ENCODE measurements at places on chromosomes 5 and 9. TPM values are rescaled to one million over a fixed set of nuclear protein-coding genes. Genes with fewer than 3 reads are reported as not detected.

PCDHAC1 gene
- total RNA-seq = 5.8 TPM

BTNL9 gene
- total RNA-seq = not detected

INSL4 gene
- total RNA-seq = not detected

HAVCR1 gene
- total RNA-seq = not detected

TEK gene
- total RNA-seq = 2.7 TPM

KIF4B gene
- total RNA-seq = not detected

PRDM9 gene
- not detected for total RNA-seq

- no peak for DNase-seq
These were observed 148.7 kb downstream of the RFK start for GRCh38 chr9:76245518-76245917.

DNA sequence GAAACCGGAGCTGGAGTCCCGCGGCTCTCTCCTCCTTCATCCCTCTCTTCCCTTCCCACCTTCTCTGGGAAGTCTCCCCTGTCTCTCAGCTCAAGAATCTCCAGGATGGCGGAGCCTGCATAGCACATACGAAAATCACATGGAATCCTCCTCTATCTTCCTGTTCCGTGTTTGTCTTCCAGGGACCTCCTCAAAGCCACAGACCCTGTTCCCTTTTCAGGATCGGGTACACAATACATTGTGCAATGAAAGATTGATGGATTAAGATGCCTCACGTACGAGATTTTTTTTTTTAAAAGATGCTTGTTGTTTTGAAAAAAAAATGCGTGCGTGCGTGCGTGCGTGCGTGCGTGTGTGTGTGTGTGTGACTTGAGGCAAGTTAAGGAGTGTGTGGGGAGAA, 46.6 kb upstream of the OLFM1 start:
- DNase-seq = no peak

- DNase-seq = no peak
These were observed 2118.6 kb upstream of the C9orf72 start for GRCh38 chr9:29691758-29692407.

DNA sequence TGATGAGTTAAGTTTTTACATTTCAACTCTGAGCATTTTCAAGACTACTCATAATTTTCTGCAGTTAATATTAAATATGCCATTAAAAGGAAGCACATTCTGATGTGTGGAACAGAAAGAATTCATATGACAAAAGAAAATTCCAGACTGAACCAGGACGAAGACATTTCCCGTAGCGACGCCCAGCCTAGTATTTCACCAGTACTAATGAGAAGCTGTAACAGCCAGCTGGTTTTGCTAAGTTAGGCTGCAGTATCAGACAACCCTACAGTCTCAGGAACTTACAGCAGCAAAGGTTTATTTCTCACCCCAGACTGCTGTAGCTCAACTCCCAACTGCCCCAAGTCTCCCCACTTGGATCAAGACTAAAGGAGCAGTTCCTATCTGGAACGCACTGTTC, 91.6 kb downstream of the TMEM174 start:
- no peak for DNase-seq

DNA sequence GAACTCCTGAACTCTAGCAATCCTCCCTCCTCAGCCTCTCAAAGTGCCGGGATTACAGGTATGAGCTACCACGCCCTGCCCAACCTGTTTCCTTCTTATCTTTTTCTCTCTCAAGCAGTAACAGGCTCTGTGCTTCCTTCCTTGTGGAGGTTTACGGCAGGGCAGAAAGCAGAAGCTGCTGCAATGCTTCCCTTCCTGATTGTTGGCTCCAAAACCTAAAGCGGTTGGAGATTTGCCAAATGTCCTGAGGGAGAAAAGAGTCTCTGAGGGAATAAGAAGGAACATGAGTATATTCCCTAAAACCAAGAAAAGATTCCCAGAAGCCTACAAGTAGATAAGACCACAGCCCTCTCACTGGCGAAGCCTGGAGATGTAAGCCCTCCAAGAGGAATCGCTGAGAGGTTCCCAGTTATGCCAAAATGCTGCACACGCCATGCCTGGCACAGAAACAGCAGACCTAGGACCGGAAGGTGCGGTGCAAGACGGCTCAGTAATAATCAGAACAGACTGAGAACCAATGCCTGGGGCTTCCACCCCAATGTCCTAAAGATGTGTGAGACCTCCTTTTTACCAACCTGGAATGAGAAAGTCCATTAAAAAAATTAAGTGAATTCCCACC, 73.2 kb downstream of the APTX start:
- DNase-seq = no peak

DNA sequence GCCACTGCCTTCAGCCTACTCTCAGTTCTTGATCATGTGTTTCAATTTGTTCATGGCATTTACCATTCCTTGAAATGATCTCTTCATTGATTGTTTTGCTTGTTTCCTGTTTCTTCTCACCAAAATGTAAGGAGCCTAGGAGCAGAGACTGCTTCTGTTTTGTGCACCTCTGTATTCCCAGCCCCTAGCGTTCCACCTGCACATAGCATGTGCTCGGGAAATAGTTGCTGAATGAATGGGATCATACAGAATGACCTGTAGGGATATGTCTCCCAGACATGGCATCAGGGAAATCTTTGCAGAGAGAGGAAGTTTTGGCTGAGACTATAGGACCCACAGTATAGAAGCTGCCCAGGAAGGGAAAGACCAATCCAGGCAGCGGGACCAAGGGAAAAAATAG, 6.2 kb upstream of the CERCAM start:
- no peak for DNase-seq

GRCh38 chr5:25091921-25092320, 447.1 kb upstream of the CDH10 start:
- DNase-seq = no peak

- no peak for DNase-seq
These were observed 44.5 kb upstream of the CDH6 start for GRCh38 chr5:31148959-31149475.

GRCh38 chr9:97567182-97567893, 65.8 kb downstream of the TSTD2 start:
- no peak for DNase-seq

DNA sequence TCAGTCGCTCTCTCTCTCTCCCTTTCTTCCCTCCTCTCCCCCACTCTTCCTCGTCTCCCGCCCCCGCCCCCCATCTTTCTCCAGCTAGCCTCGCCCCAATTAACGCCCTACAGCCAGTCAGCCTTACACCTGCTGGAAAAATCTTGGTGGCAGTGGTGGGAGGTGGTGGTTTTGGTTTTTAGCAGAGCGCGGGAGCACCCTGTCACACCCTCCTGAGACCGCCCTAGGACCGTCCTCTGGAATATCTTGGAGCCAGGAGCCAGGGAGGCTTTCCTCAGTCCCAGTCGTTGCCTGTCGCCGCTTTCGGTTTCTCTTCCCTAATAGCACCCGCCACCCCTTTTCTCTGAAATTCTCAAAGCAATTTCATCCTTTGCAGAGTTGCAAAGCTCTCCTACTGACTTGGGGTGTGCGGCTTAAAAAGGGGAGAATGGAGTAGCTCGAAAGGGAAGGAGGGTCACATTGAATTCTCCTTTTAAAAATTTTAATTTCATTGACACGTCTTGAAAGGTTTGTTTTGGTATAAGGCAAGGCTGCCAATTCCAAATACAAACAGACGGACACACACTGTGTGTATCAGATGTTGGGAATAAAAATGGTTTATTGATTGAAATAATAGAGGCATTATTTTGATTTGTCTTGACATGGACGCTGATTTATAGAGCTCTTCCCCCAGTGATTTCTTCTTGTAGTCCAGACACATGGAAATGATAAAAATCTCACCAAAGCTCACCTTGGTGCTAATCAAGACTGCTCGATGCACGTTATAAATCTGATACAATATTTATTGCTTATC, 301.3 kb downstream of the PARP8 start:
- no peak for DNase-seq

DNA sequence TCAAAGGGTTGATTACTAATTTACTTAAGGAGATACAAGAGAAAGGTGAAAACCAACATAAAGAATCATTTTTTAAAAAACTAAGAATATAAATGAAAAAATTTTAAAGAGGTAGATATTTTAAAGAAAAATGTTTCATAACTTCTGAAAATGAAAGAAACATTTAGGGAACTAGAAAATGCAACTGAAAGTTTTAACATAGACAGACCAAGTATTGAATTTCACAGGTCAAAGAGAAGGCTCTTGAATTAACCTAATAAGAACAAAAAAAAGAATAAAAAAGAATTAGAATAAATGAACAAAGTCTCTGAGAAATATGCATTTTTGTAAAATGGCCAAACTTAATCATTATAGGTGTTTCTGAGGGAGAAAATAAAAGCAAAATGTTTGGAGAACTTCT, 16.1 kb upstream of the FAM174A start:
- DNase-seq = no peak

- DNase-seq = no peak
These were observed 132.9 kb downstream of the PALM2AKAP2 start for GRCh38 chr9:109912726-109913460.

- DNase-seq = no peak
These were observed 76.7 kb downstream of the ARSB start for GRCh38 chr5:78908173-78909061.

DNA sequence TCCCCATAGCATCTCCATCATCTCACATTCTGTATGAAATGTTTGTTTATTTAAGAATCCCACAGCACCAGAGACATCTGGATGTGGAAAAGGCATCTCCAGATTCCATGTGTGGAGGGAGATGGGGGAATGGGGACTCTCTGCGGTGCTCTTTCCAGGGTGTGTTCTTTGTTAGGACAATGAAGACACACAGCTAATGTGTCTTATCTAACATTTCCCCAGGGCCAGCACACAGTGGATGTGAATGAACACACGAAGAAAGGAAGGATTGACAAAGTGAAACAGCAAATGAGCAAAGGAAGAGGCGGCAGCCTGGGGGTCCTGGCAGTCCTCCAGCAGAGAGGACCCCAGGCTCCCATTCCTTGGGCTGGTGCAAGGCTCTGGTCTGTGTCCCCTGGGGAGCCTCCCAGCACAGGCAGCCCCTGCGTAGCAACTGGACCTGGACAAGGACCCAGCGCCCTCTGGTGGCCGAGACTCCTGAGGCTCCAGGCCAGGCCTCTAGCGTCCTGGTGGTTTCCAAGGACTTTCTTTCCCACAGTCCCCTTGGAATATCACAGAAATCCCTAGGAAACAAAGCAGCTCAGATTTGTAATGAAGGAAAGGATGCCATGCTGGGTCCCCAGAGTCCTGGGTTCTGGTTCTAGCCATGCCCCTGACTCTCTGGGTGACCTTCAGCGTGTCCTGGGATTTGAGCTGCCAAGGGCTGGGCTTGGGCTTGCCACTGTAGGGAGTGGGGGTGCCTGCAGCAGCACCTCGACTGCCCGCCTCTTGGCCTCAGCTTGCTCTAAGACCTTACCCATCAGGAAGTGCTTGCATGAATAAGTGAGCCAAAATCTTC, 3.5 kb upstream of the PDLIM7 start:
- DNase-seq = no peak

- DNase-seq = no peak
These were observed 812 bp downstream of the CACFD1 start for GRCh38 chr9:133460405-133461175.

DNA sequence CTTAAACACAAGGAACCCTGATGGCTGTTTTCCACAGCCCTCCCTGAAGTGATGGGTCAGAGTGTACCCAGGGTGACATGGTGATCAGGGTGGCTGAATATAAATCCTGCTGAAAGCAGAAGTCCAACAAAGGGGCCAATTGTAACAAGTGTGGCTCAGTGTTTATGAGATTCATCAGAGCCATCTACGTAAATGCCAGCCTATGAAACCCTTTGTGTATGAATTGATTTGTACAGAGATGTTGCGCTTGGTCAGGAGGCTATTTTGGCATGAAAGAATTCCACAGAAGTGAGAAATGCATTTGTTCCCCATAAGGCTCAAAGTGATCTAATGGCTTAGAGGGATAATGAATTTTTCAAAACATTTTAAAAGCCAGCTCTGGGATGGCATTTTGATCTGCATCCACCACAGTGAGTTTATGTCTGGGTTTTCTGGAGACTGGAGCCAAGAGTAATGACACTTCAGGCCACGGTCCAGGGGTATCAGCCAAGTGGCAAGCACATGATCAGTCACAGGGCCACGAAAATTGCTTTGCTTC, 12.4 kb downstream of the PRUNE2 start:
- no peak for DNase-seq

DNA sequence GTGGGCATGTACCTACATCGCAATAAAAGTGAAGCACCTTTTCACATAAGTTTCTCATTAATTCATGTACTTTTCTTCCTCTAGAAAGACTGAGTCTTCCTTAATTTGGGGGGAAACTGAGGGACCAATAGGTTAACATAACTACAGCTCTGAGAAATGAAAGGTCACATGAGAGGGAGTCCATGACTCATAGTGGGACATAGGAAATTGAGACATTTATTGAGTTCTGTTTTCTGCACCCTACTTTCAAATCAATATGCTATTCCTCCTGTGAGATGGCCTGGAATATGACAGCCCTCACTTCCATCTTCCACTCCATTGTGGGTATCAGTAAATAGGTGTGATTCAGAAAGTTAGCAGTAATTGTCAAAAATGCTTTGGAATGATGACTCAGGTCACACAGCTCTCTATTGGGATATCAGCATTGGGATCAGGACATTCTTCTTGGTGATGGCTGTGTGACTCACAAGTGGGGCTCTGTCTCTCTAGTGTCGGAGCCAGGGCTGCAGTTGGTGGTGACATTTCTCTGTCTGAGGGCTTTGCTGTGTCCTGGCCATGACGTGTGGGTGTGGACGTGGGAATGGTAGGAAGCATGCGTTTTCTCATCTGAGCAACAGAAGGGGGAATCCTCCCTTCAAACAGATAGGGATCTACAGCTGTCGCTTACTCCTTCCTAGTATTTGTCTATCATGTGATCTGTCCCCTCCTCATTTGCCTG, 125.0 kb downstream of the TRIO start:
- DNase-seq = no peak

DNA sequence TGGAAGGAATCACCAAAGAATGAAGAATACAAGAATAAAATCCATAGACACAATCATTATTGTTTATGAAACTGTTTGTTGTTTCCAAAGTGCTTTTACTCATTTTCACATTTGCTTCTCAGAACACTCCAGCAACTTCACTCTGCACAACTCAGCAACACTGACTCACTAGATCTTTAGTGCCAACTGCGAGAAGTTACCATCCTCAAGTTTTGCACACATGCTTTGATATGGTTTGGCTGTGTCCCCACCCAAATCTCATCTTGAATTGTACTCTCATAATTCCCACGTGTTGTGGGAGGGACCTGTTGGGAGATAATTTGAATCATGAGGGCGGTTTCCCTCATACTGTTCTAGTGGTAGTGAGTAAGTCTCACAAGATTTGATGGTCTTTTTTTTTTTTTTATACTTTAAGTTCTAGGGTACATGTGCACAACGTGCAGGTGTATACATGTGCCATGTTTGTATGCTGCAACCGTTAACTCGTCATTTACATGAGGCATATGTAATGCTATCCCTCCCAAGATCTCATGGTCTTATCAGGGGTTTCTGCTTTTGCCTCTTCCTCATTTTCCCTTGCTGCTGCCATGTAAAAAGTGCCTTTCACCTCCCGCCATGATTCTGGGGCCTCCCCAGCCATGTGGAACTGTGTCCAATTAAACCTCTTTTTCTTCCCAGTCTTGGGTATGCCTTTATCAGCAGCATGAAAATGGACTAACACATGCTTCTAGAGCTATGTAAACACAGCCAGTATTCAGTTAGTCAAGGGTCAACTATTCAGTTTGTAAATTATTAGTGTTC, 36.9 kb downstream of the CLINT1 start:
- no peak for DNase-seq
